ENCODE measurements at places on chromosomes 7 and 10. TPM values are rescaled to one million over a fixed set of nuclear protein-coding genes. Genes with fewer than 3 reads are reported as not detected.

DNA sequence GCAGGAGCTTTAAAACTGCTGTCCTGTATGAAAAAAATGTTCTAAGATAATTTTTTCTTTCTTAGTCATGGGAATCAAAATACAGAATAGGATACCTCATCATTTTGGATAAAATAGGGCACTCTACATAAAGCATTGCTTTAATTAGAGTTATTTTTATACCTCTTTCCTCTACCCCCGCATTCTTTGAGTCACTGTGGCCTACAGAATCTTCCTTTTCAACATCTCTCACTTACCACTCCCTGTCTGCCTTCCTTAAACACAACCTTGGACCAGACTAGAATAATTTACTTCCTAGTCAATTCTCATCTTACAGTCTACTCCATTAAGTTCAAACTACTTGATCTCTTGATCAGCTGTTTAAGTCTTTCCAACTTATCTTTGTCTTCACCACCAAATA, 462.3 kb downstream of the PHTF2 start:
- DNase-seq, result no peak

GRCh38 chr10:24821986-24822385, 98.3 kb upstream of the ARHGAP21 start:
- no peak for DNase-seq

- DNase-seq, result no peak
Observed at GRCh38 chr7:20229646-20230500, 12.7 kb upstream of the MACC1 start.

DNA sequence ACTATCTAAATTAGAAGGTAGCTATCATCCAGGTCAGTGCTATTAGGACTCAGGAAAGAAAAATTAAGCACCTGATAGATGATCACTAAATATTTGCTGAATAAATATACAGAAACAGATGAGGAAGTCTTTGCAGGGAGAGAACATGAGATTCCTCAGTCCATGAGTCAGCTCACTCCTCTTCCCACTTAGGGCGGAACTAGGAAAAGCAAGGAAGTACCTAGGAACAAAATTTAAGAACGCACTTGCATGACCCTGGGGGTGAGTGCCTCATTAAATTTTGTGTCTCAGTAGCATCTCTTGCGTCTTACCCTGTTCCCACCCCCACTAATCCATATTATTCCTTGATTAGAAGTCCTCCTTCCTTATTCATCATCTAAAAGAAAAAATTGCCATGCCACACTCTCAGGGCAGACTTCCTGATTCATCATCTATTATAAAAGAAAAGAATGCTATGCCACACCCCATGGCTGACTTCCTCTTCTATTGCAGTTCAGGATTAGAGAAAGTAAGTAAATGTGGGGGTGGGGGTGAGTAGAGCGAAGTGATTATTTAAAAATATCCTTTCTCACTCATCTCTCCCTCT, 208.8 kb downstream of the THSD7A start:
- DNase-seq, result no peak

- DNase-seq, result no peak
Observed at GRCh38 chr7:46321556-46322205, 400.6 kb upstream of the IGFBP3 start.

DNA sequence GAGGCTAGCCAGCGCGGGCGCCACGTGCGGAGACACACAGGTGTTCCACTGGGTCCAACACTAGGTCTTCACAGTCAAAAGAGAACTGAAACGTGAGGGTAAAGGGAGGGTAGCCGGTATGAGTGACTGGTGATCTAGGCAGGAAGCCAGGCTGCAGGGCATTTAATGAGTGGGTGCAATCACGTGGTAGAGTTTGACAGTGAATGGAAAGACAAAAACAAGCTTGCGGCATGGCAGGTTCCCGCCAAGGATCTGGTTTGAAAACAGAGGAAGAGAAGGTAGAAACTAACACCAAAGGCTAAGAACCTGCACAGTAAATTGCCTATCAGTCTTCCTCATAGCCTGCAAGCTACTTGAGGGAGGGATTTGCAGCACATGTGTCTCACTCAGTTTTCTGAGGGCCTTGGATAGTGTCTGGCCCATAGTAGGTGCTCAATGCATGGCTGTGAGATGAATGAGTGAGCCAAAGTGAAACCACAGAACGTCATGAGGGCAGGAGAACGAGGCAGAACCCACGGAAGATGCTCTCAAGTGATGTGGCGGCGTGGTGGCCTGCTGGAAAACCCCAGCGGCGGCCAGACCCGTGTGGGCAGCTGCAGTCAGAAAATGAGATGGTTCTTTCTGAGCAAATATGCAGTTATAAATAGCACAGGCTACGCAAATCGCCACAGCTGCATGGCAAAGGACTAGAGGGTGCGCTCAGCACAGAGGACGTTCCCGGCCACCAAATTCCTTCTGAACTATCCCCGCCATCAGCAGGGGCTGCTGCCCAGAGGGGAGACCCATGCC, 183.6 kb upstream of the NFE2L3 start:
- no peak for DNase-seq

DNA sequence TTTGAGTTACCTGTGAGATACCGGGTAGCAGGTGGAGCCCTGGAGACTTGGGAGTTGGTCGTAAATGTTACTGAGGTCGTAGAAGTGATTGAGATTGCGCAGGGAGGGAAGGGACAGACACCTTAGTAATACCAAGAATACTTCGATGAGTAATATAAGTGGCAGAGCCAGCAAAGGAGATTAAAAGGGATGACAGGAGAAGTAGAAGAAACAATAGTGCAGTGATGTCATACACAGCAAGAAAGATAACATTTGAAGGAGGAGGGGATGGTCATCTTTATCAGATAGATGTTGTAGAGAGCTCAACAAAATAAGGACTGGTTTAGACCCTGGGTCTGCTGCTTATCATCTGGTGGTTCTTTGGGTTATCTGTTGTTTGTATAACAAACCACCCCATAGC, 5.0 kb downstream of the BCCIP start:
- DNase-seq, result no peak

GRCh38 chr7:36277249-36277542, 112.5 kb upstream of the ANLN start:
- DNase-seq, result no peak

GRCh38 chr7:40310258-40310657, 175.5 kb downstream of the SUGCT start:
- DNase-seq, result no peak

GRCh38 chr10:51230887-51231585, 156.7 kb downstream of the PRKG1 start:
- DNase-seq, result no peak

DNA sequence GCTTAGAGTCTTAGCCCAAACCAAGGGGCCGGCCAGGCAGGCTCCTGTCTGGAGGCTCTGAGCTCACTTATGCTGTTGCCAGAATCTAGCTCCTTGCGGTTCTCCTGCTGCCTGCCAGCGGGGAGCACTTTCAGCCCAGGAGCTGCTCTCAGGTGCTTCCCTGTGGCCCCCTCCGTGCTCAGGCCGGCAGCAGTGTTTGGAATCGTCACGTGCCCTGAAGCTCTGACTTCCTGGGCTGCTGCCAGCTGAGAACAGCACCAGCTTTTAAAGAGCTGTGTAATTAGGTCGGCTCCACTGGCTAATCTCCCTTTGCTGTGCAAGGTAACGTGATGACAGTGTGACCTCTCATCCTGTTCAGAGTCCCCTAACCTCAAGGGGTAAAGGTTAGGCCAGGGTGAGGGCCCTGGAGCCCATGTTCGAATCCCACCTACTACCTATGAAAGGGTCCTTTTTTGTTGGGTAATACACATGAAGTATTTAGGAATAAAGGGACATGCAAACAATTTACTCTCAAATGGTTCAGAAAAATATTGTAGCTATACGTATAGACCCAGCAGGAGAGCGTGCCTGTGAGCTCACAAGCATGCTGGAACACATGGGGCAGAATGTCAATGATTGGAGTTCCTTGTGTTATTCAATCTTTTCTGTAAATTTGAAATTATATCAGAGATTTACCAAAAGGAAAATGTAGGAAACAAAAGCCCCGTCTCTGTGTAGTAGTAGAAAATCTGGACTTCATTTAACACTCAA, 16.6 kb downstream of the ZNF862 start:
- DNase-seq, result peak; percentile 64

GRCh38 chr7:41222746-41223145, 480.1 kb downstream of the INHBA start:
- no peak for DNase-seq

- DNase-seq, result peak; percentile 27
Observed at GRCh38 chr10:130737621-130738020, 573.9 kb downstream of the TCERG1L start.

DNA sequence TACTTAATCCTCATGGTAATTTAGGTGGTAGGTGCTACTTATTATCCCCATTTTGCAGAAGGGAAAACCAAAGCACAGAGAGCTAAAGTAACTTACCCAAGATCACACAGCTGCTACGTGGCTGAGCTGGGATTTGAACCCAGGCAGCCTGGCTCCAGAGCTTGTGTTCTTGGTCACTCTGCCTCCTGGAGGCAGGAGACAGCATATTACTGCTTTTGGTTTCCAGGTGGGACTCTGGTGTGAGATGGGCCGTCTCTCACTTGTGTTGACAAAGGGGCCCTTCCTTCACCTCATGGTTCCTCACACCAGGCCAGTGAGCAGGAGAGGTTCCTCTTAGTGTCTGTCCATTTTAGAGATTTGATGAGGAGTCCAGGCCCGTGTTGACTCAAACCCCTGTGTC, 79.8 kb upstream of the PPIF start:
- no peak for DNase-seq

Gene SLC39A12
- total RNA-seq, result not detected

Gene CLDN3
- not detected for total RNA-seq

Gene CDHR3
- 8.2 TPM for total RNA-seq

Gene SHOC2
- 71.4 TPM for total RNA-seq

Gene LRRN3
- 0.31 TPM for total RNA-seq
